HT-29 (cell line): ENCODE measurements at places on chromosomes 2 and 18. TPM values are rescaled to one million over a fixed set of nuclear protein-coding genes. Genes with fewer than 3 reads are reported as not detected.

Gene FRZB
- 0.15 and 0.21 TPM in 2 replicates for total RNA-seq

Gene MEP1B
- total RNA-seq: not detected in 2 replicates

Gene ANKRD29
- total RNA-seq: 3.1 and 7.4 TPM in 2 replicates

DNA sequence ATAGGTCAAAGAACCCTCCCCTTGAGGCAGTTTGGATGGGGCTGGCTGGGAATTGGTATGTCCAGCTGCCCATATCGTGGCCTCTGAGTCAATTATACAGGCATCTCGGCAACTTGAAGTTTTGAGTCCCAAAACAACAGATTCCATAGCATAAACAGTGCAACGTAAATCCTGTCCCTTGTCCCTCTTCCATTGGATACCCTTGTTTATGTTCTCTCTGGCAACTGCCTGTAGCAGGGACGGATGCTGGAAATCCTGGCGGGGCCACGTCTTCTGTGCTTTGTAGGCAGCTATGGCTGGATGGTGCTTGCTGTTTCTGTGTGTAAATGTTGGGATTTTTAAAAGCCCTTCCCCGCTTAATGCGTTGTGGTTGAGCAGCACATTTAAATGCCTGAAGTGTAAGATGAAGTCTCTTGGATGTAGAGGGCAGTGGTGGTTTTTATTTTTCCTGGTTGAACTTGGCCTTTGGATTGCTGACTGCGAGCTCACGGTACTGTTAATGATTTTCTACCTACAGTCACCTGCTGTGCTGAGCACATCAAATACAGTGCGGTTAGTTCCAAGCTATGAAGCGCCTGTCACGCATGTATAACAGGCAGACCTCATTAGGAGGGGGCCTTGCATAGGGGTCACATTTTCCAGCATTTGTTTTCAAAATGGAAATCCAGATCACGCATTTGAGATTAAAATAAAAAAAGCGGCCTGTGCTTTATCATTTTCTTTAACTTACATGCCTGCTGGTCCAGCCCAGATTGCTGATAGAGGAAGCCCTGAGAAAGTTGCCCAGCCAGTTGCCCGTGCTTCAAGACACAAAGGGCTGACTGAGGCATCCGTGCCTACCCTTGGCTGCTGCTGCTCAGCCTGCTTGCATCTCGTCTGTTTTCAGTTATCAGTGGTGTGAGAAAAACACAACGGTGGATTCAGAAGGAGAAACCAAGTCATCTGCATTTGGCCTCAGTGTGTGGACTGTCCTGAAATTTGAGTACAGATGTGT, 84.7 kb downstream of the NEDD4L start:
- DNase-seq: peak; percentile 22
